ENCODE measurements at places on chromosomes 3 and 15. TPM values are rescaled to one million over a fixed set of nuclear protein-coding genes. Genes with fewer than 3 reads are reported as not detected.

Gene PLA2G4E
- 0.05 TPM for total RNA-seq

Gene ADPRH
- total RNA-seq = 6.1 TPM

Gene MED12L
- 3.2 TPM for total RNA-seq

GRCh38 chr15:88939486-88939806 is 26.3 kb upstream of the MFGE8 start:
- H3K27ac ChIP-seq = no peak overlapping the region
- no peaks in the 10 kb centered on the region for H3K36me3 ChIP-seq
- peaks cover 15% of the 10 kb centered on the region for H3K27me3 ChIP-seq
- no peak for DNase-seq
- H3K4me1 ChIP-seq = no peaks in the 10 kb centered on the region

GRCh38 chr15:22262613-22263020 is 182.3 kb downstream of the OR4M2 start:
- DNase-seq = peak; percentile 41
- no peaks in the 10 kb centered on the region for H3K36me3 ChIP-seq
- no peak overlapping the region for H3K27ac ChIP-seq
- H3K4me1 ChIP-seq = peaks cover 16% of the 10 kb centered on the region
- no peak overlapping the region for H3K4me3 ChIP-seq

- no peak overlapping the region for H3K4me3 ChIP-seq
- H3K27ac ChIP-seq = no peak overlapping the region
- no peak for DNase-seq
- no peaks in the 10 kb centered on the region for H3K36me3 ChIP-seq
- no peaks in the 10 kb centered on the region for H3K4me1 ChIP-seq
Observed at GRCh38 chr15:73751899-73752805, 999 bp downstream of the INSYN1 start.

DNA sequence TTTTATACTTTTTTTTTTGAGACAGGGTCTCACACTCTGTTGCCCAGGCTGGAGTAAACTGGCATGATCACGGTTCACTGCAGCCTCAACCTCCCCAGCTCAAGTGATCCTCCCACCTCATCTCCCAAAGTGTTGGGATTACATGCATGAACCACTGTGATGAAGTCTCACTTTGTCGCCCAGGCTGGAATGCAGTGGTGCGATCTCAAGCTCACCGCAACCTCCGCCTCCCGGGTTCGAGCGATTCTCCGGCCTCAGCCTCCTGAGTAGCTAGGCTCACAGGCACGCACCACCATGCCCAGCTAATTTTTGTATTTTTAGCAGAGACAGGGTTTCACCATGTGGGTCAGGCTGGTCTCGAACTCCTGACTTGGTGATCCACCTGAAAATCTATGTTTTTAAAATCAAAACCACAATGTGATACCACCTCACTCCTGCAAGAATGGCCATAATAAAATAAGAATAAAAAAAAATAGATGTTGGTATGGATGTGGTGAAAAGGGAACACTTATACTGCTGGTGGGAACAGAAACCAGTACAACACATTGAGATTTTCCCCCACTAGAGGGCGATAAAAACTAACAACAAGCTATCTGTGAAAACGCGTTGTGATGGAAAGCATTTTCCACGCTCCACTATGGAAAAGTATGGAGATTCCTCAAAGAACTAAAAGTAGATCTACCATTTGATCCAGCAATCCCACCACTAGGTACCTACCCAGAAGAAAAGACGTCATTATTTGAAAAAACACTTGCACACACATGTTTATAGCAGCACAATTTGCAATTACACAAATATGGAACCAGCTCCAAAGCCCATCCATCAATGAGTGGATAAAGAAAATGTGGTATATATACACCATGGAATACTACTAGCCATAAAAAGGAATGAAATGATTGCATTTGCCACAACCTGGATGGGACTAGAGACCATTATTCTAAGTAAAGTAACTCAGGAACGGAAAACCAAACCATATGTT is 26.8 kb upstream of the OCA2 start:
- H3K4me3 ChIP-seq = no peak overlapping the region
- no peak for DNase-seq
- H3K27ac ChIP-seq = no peak overlapping the region
- H3K27me3 ChIP-seq = no peaks in the 10 kb centered on the region

DNA sequence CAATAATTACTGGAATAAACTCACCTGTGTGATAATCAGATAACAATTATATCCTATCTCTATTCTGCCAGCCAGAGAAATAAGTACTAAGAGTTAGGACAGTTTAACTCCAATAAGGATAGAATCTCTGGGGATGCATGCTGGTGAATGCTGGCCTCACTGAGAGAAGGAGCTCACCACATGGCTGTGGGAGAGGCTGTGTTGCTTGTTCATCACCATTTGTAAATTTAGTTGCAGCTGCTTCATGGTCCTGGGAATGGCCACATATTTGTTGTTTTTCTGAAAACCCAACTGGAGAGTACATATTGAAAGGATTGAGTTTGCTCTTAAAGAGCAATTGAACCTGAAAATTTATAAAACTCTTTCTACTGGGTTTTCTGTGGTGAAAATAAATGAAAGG is 207.3 kb downstream of the NECTIN3 start:
- no peaks in the 10 kb centered on the region for H3K27me3 ChIP-seq
- H3K27ac ChIP-seq = no peak overlapping the region
- peaks cover 2% of the 10 kb centered on the region for H3K36me3 ChIP-seq
- H3K4me3 ChIP-seq = no peak overlapping the region

GRCh38 chr3:71376503-71376902 is 207.0 kb downstream of the FOXP1 start:
- no peak overlapping the region for H3K4me3 ChIP-seq
- peaks cover 4% of the 10 kb centered on the region for H3K36me3 ChIP-seq
- peaks cover 24% of the 10 kb centered on the region for H3K4me1 ChIP-seq
- peaks cover 8% of the 10 kb centered on the region for H3K27me3 ChIP-seq
